ENCODE measurements at places on chromosomes 1 and 21.

- no peak for DNase-seq
These were observed 14.8 kb downstream of the MFSD2A start for GRCh38 chr1:39969531-39970270.

- no peak for DNase-seq
These were observed 17.1 kb downstream of the RGL1 start for GRCh38 chr1:183821889-183822611.

DNA sequence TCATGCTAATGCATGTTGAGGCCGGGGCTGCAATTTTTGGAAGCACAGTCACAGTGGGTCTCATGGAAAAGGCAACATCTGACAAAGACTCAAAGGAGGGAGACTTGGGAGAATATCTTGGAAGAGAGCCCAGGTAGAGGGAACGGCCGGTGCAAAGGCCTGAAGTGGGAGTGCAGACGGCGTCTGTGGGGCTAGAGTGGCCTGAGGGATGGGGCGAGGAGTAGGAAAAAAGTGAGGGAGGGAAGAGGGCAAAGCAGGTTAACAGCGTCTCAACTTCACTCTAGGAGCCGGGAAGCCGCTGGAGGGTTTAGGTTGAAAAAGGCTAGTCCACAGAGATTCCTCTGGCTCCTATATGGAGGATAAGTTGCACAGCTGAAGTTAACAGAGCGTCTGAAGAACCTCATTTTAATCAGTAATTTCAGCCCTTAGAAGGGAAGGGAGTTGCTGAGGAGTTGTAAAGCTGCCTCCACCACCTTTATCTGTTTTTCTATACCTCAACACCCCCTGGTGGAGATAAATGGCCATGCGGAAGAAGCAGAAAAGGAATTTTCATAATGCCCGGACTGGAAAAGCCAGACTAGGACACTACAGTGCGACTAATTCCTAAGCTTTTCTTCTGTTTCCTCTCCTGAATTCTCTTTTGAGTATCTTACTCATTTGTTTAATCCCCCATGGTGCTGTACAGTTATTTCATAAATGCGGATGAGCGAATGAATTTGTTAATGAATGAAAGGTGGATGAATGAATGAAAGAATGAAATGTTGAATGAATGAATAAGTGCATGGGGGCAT lies 78.7 kb upstream of the ZNF281 start:
- peak; percentile 10 for DNase-seq

- no peak for DNase-seq
These were observed 529 bp upstream of the PRMT2 start for GRCh38 chr21:46634966-46635323.

DNA sequence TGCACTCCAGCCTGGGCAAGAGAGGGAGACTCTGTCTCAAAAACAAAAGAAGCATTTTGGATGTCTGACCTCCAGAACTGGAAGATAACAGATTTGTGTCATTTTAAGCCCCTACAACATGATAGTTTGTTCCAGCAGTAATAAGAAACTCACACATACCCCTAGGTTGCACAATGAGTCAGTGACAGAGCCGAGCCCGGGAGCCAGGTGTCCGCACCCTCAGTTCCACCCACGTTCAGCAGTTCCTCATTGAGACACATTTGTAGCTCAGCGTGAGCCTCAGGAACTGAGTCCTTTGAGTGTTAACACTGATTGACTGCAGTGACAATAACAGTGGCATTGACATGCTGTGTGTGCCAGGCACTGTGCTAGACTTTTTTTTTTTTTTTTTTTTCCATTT lies 19.8 kb downstream of the LRRC38 start:
- DNase-seq = no peak

GRCh38 chr1:171258943-171259342 lies 10.6 kb downstream of the FMO1 start:
- DNase-seq = no peak

- no peak for DNase-seq
These were observed 22.8 kb upstream of the GPX7 start for GRCh38 chr1:52579415-52579814.

GRCh38 chr1:2345297-2346075 lies 45.9 kb downstream of the MORN1 start:
- DNase-seq = no peak

- DNase-seq = peak; percentile 40
These were observed at the start of gene IFI44 for GRCh38 chr1:78649628-78650027. Gene IFI44 (plus strand): TSS chr1:78649831. CDS start chr1:78650196, 365 bp downstream.

DNA sequence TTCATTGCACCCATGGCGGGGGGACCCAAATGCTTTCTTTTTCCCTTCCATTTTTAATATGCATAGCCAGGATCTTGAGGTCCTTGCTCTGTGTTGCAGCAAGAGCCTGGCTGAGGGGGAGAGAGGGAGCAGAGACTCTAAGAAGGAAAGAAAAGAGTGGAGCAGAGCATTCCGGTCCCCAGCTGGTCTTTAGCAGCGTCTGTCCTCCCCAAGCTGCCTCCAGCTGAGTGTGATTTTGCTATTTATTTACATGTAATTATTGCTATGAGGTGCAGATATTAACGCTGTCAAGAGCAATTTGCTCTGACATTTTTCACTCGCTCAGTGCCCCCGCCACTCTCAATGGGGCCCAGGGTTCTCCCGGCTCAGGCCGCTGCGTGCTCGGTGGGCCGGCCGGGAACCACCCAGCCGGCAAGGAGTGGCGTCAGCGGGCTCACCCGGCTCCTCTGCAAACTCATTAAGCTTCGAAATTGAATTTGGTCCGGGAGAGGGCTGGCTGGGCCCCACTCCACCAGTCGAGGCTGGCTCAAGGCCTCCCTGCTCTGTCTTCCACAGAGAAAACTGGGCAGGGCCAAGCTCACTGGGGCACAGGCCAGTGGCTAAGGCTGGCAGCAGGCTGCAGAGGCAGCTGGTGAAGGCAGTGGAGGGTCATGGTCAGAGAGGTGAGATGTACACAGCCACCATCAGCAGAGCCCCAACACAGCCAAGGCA lies 93.2 kb downstream of the PAX7 start:
- DNase-seq = no peak

GRCh38 chr1:62810420-62811274 lies 26.7 kb downstream of the ATG4C start:
- no peak for DNase-seq
